Activated T-helper 1 cell treated with anti-CD3 and anti-CD28 coated beads, Interleukin-12 subunit alpha, Interleukin-12 subunit beta, Interleukin-2, Interleukin-4 antibody, amounts not matched to agents 30 ng/mL and 10 ng/mL and 1 ng/mL, durations not matched to agents 14 hours and 24 hours and 36 hours (primary cell): ENCODE measurements at places on chromosomes 1 and 21. TPM values are rescaled to one million over a fixed set of nuclear protein-coding genes. Genes with fewer than 3 reads are reported as not detected.

RXFP4 gene
- total RNA-seq = 0.16 TPM in 1 of 2 replicates, not detected in the other

C1orf87 gene
- total RNA-seq = not detected in 2 replicates

CRP gene
- total RNA-seq = not detected in 2 replicates

ITGB2 gene
- total RNA-seq = 292 and 294 TPM in 2 replicates

PIK3C2B gene
- total RNA-seq = 21.8 and 24.1 TPM in 2 replicates

C8A gene
- not detected in 2 replicates for total RNA-seq
